Stimulated activated CD4-positive, alpha-beta T cell treated with anti-CD3 and anti-CD28 coated beads, Interleukin-4, amount 100 ng/mL, for 48 hours (primary cell): ENCODE measurements at places on chromosomes 7 and 10.
A peak's percentile ranks its signal among the peaks of the same experiment; 100 is the strongest.

GRCh38 chr10:14583252-14583651 is 191.4 kb downstream of the FAM107B start:
- peak; percentile 69 for DNase-seq

GRCh38 chr7:158237672-158238335 is 349.8 kb downstream of the PTPRN2 start:
- no peak for DNase-seq

DNA sequence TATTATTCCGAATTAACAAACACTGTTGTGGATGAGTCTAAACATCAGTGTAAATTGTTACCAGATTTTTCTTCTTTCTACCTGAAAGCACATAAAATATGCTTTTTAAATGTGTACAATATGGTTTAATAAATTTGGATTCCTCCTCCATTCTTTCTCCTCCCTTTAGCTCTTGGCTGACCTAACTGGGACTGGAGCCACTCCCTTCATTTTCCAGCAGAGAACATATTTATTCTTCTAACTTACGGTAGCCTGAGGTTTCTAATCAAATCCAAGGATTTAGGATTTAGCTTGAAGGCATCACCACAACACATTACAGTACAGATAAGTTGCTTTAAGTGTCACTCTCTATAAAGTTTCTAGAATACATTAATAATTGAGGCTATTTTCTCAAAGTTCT is 88.2 kb upstream of the SEMA3C start:
- no peak for DNase-seq

GRCh38 chr10:104026762-104027161 is 58.9 kb downstream of the COL17A1 start:
- no peak for DNase-seq
